ENCODE measurements at places on chromosomes 12 and 14.
A peak's percentile ranks its signal among the peaks of the same experiment; 100 is the strongest.

DNA sequence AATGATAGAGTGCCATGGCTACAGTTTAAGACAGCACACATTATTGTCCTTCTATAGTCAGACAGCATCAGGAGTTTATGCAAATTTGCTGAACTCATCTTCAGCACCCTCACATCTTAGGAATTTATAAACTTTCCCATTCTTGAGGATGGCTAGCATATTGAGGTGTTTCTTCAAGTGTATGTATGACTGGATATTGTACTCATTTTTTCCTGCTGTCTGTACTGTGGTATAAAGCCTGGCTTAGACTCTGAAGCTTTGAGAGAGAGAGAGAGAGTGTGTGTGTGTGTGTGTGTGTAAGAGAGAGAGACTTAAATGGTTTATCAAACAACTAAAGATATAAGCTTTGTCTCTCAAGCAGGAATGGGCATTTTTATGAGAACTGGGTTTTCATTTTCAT, 161.6 kb downstream of the PIK3C2G start:
- DNase-seq: no peak

- no peak for DNase-seq
Observed at GRCh38 chr14:42855085-42855484, 1248.4 kb downstream of the LRFN5 start.

DNA sequence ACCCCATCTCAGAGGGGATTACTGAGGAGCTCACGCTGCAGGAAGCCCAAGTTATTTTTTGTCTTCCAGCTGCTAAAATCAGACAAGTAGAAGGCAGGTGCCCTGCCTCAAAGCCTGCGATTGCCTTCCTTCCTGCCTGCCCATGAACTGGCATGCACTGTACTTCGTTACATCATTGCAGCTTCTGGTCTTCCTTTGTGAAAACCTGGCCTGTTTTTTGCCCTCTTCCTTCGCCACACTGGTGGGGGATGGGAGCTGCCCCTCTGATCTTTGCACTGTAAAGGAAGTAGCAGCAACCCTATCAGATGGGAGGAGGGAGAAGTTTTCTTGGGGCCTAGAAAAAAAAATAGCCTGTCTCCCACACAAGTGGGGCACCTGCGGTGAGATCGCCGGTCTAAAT, 1098.7 kb downstream of the BCL11B start:
- DNase-seq: no peak

DNA sequence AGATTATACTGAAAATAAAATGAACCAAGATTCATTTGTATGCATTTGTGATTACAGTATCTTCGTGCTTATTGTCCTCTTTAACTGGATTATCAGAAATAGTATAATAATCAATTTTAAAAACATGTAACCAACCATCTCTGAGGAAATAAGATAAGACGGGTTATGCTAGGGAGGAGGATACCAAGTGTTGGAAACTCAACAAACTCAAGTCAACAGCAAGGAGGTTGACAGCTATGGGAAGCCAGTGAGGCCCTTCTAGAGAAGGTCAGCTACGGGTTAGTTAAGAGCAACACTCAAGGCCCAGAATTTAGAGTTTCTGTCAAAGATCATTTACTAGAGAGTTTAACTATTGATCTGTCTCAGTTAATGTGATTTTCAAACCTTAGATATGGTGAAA, 137.2 kb downstream of the PDZRN4 start:
- no peak for DNase-seq

DNA sequence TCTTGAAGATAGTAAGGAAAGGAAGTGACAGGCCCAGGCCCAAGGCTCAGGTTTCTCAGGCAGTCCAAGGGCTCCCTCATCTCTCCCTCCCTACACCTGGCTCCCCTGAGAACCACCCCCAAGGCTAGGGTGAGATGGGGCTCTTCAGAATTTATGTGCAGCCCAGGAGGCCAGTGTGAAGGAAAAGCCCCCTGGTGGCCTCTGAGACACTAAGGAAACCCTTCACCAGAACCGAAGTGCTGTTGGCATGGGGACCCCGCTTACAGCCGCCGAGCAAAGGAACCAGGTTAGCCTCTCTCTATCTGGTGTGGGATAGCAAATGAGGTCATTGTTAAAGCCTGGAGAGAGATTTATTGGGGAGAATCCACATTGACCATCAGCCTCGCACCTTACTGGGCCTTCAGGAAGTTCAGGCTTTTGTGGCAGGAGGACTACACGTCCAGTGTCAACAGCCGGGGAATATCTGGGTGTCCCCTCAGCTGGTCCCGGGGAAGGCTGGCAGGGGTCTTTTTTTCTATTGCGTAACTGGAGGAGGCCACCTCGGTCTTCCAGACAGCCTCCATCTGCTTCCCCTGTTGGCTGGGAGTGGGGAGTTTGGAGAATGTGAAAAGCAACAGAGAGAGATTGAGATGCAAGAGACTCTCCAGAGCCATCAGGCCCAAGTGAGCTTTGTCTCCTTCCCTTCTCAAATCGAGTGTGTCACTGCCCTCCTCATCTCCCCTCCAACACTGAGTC, 18.1 kb downstream of the FAM186B start:
- no peak for DNase-seq

- DNase-seq: no peak
Observed at GRCh38 chr14:68964300-68965093, 14.6 kb downstream of the ACTN1 start.

GRCh38 chr12:59069516-59069915, 149.2 kb upstream of the LRIG3 start:
- no peak for DNase-seq

GRCh38 chr12:118188690-118189371, 52.9 kb downstream of the PEBP1 start:
- no peak for DNase-seq

GRCh38 chr12:2580821-2581220, 213.9 kb upstream of the FKBP4 start:
- no peak for DNase-seq

DNA sequence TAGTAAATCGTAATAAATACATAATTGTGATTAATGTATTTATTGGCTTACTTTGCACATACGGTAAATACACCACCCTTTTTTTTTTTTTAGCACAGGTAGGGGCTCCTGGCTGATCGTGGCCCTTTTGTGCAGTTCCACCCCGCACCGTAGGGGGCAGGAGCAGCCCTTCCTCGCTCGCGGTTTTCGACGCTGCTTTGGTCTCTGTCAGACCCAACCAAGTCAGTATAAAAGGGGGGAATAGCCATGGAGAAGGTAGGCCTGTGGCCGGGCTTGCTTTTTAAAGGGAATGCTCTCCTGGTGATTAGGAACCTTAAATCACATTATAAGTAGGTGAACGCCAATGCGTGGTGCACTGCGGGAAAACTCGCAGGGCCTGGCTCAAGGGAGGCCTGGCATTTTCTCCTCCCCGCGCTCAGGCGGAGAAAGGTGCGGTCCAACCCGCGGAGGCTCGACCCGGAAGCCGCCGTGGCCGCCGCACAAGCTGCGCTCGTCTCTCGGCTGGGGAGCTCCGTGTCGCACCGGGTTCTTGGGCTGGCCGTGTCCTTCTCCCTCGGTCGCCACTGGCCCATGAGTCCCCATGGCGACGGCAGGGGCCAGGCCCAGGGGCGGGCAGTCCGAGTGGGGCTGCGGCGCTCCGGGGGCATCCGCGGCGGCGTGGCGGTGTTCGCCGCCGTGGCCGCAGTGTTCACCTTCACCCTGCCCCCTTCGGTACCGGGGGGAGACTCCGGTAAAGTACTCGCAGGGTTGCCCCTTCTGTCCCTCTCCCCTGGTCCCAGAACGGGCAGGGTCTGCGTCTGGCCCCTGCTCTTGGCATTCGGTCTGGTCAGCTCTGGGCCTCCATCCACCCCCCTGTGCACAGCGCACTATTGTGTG, at the start of gene TMEM260:
TMEM260 (plus strand) TSS at position 454 of the 876 bp plus-strand sequence; CDS start at position 571, 117 bp downstream.
- DNase-seq: peak; percentile 82

DNA sequence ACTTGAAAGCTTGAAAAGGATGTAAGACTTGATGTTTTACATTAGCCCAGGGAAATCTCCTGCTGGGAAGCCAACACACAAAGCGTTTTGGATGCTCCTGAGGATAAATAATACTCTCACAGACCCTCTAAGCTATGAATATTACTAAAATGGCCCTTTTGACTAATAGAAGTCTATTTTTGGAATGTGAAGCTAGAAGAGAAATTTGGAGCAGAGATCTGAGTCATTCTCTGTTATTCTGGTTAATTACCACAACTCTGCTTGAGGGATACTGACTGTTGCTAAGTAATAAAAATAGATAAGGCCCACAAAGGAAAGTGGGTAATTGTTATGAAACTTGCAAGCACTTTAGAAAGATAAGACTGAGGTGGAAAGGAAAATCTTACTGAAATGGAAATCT, 346.2 kb upstream of the STXBP6 start:
- no peak for DNase-seq

- DNase-seq: no peak
Observed at GRCh38 chr14:100669468-100669867, 57.2 kb upstream of the DLK1 start.

DNA sequence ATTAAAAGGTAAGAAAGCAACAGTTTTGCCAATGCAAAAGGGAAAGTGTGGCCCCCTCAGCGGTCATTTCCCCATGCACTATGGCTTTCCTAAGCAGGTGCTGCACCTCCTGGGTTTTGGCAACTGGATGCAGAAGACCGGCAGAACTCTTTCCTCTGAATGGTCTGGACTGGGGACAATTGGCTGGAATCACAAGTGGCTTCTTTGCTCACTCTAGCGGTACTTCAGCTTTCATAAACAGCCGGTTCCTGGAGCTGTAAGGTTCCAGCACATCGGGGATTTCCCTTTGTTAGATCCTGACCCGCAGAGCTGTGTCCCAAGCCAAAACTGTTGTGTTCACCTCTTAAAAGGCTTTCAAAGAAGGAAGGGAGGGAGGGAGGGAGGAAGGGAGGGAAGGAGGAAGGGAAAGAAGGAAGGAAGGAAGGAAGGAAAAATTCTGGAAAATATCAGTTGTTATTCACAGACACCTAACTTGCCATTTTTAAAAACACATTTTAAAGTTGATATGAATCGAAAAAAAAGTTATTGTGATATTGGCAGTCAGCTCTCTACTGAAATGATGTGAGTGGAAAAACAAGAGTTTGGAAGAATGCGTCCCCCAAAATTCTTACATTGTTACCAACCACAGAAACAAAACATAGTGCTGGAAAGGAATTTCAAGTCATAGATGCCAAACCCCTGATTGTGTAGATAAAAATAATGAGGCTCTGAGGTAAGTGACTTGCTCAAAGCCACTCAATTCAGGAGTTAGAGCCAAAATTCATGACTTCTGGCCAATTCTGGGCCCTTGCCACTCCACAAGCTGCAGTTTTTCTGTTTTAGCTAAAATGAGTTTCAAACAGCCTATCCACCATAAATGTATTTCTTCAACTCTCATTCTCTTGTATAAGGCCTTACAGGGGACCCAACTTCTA, 220.6 kb upstream of the HMGA2 start:
- peak; percentile 64 for DNase-seq

DNA sequence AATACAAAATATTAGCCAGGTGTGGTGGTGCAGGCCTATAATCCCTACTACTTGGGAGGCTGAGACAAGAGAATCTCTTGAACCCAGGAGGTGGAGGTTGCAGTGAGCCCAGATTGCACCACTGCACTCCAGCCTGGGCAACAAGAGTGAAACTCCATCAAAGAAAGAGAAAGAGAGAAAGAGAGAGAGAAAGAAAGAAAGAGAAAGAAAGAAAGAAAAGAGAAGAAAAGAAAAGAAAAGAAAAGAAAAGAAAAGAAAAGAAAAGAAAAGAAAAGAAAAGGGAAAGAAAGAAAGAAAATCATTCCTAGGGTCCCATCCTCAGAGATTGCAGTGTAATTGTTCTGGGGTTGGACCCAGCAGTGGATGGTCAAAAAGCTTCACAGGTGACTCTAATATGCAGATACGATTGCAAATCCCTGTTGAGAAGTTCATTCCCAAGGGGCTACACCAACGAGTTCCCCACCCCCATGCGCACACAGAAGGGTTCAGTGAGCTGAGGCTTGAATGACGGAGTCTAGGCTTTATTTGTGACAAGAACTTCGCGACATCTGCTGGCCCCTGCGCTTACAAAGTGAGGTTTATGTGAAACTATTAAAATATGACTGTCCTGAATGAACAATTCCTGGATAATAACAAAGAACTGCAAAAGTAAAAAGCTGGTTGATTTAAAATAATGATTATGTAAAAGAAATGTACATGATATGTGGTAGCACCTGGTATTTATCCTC, 17.4 kb upstream of the RNASE12 start:
- no peak for DNase-seq

GRCh38 chr12:93223440-93224426, 154.0 kb upstream of the NUDT4 start:
- no peak for DNase-seq

GRCh38 chr14:100680439-100681051, 46.1 kb upstream of the DLK1 start:
- no peak for DNase-seq

- DNase-seq: no peak
Observed at GRCh38 chr12:43009846-43010240, 420.3 kb upstream of the PRICKLE1 start.

GRCh38 chr12:12349711-12350665, at the start of gene MANSC1:
Gene MANSC1, minus strand, starts transcription at chr12:12350242. Its CDS starts 6,928 bp downstream, at chr12:12343314.
- DNase-seq: peak; percentile 64

DNA sequence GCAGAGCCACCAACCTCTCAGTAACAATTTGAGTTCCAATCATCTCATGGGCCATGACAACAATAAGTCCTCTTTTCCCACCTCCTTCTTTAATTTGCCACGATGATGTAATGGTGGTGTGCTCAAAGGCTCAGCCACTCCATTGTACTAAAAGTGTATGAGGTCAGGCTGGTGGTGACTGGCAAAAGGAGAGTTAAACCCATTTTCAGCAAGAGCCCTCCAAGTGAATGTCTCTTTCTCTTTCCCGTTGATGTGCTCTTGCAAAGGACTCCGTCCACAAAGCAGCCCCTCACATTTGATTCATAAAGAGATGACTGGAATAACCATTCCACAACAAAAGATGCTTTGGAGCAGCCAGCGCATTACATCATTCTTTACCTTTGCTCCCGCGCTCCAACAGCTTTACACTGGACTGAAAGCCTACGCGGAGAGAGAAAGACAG, 41.6 kb downstream of the DUSP16 start:
- no peak for DNase-seq

DNA sequence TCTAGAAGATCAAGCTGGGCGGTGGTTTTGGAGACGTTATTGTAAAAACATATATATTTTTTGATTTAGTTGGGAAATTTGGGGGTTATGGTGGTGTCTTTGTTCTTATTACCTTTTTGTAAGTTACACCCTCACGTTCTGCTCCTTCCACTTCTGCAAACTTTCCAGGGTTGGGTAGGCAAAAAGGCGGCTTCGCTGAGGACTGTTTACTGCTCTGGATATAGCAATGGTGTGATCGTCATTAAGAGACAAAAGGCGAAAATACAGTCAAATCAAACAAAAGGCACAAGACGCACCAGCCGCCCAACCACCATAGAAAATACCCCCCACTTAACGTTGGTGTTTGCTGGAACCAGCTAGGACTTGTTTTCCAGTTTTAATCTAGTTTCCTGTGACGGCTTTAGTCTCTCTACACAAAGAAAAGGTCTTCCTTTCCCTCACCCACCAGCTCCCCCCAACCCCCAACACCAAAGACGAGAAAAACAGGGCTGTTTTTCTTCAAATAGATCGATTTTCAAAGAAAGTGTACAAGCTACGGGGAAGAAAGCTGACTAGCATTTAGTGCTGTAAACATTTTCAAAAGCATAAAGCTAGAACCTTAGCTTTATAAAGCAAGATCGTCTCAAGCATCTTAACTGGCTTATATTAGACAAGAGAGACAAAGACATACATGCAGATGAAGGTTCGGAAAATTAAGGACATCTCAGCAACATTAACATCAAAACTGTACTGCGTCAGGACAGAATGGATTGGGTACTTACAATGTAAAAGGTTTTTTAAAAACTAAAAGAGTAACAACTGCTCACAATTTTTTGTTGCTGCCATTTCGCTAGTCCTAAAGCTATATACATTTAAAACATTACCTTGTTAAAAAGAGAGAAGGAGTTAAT, 2.0 kb upstream of the SETD1B start:
- DNase-seq: peak; percentile 22

- peak; percentile 76 for DNase-seq
Observed at GRCh38 chr12:14394317-14395073, 29.0 kb downstream of the ATF7IP start.

All from SW480 (cell line).